ENCODE measurements at places on chromosomes 4 and X. TPM values are rescaled to one million over a fixed set of nuclear protein-coding genes. Genes with fewer than 3 reads are reported as not detected.

GRCh38 chr4:145740806-145741205 is 60.9 kb downstream of the C4orf51 start:
- DNase-seq, result no peak

GRCh38 chr4:158850800-158851644 is 82.2 kb downstream of the FNIP2 start:
- peak; percentile 69 for DNase-seq

DNA sequence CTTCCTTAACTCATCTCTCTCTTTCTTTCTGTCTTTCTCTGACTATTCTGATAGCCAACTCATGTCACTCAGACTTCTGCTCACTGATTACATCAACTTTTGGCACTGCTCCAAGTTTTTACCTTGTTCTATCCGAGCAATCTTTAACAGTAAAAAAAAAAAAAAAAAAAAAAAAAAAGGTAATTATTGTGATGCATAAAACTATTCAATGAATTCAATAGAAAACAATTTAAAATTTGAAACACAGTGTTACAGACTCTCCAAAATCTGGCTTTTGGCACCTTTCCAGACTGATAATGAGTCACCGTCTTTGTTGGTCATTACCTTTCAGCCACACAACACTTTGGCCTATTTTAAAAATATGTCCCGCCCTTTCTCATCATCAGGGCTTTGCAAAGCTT is 229.5 kb downstream of the GALNTL6 start:
- DNase-seq, result no peak

- peak; percentile 59 for DNase-seq
These were observed 19.5 kb downstream of the SAT1 start for GRCh38 chrX:23802431-23802830.

DNA sequence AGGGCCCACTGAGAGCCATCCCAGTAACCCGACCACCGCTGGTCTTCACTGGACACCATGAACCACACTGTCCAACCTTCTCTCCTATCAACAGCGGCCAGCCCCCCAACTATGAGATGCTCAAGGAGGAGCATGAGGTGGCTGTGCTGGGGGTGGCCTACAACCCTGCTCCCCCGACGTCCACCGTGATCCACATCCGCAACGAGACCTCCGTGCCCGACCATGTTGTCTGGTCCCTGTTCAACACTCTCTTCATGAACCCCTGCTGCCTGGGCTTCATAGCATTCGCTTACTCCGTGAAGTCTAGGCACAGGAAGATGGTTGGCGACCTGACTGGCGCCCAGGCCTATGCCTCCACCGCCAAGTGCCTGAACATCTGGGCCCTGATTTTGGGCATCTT is 423.8 kb upstream of the EPHA5 start:
- no peak for DNase-seq

DNA sequence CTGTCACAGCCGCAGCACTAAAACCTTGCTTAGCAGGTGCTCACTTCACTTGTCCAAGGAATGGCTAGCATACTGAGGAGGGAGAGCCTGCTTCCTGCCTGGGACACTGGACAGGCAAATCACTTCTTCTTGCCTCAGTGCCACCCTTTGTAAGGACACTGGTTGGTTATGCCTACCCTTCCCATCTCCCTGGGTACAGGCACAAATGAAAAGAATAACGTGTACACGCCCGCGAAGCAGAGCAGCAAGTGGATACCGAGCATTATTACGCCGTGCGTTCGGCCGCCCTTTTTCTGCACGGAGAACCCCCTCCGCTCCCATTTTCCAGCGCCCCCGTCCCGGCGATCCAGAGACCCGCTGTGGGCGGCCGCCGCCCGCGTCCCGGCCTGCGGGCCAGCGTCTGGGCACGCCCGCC is 338 bp upstream of the KLHL2 start:
- DNase-seq, result peak; percentile 56

DNA sequence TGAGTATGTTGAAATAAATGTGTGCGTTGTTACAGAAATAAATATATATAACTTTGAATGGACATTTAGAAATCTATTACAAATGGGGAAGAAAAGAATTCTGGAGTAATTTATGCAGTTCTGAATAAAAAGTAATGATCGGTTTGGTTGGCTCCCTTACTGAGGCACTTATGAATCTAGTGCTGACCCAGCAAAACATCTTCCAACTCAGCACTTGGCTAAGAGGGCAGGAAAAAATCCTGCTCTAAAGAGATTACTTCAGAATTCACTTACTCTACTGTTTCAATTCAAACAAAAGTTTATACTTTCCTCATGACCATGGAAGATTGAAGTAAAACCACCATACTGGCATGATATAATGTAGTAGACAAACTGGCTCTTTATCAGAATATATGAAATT is 123.9 kb upstream of the RXFP1 start:
- DNase-seq, result no peak

GRCh38 chr4:2336659-2337058 is 74.8 kb upstream of the MXD4 start:
- no peak for DNase-seq

GRCh38 chrX:6701085-6701484 is 166.2 kb upstream of the VCX3A start:
- no peak for DNase-seq

- DNase-seq, result no peak
These were observed 440.7 kb downstream of the IL15 start for GRCh38 chr4:142077048-142077447.

DNA sequence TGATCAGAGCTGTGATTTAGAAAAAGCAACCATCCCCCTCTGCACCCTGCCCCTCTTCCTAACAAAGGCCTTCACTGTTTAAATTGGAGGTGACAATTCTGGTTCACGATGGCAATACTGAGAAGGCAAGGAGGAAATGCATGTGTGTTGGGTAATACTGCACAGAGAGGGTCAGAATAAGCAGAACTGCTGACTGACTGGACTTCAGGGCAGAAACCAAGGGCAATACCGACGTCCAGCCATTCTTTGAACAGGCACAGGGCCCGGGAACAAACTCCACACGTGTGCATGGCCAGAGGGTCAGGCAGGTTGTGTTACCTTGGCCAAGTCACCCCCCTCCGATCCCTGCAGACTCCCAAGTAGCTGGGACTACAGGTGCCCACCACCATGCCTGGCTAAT is 6.0 kb downstream of the ACSL1 start:
- no peak for DNase-seq

- DNase-seq, result no peak
These were observed 95.8 kb upstream of the IL13RA1 start for GRCh38 chrX:118631586-118631985.

GRCh38 chr4:156545003-156545785 is 426.4 kb downstream of the PDGFC start:
- DNase-seq, result no peak

DNA sequence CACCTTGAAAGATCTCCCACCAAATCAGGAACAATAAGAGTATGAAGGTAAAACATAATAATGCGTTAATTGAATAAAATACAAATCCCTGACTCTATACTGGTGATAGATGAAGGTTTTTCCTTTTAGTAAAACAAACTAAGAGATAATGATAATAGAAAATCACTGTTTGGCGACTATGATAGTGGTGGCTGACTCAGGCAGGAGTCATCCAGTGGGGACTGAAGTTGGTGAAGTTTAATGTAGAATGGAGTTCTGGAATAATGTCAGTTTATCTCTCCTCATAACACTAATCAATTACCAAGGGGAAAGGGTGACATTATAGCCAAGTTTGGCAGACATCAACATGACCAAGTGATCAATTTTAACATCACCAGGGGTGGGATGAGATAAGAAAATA is 21.3 kb downstream of the ABCG2 start:
- no peak for DNase-seq

DNA sequence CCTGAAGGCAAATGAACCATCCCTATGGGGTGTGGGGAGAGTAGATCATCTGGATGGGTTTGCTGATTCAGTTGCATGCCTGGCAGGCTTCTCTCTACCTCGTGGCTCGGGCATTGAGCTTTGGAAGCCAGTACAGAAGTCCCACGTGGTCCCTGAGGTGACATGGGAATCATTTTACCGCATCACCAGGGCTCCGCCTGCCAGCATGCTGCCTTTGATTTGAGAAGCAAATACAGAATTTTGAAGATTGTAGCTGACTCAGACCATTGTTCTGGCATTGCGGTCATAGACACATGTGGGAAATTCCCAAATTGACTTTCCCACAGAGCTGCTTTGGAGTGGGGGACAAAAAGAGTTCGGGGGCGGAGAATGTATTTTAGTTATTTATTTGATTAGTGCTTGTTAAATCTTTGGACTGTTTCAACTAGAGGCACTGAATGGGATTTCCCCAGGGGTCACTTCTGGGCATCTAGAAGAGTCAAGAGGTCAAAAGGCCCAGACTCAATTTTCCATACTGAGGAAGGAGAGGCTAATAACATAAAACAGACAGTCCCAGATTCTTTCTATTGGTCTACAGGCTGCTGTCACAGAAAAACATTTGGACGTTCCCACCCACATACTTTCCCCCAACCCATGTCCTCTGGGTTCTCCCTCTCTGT is 79.3 kb downstream of the NHSL2 start:
- DNase-seq, result peak; percentile 3

DNA sequence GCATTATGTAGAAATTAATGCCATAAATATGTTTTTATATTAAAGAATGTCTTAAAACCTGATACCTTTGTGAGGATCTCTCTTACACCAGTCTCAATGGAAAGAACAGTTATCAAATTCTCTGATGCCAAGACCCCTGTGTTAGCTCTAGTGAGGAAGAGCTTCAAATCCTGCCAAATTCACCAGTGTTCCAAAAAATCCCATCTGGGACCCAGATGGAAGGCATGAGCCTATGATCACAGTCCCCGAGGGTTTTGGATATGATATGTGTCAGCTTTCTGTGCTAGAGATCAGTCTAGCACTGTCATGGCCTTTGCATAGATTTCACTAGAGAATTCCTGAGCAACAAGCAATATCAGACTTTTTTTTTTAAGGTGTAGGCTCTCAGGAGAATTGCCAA is 412.1 kb downstream of the UBE2NL start:
- DNase-seq, result no peak

DNA sequence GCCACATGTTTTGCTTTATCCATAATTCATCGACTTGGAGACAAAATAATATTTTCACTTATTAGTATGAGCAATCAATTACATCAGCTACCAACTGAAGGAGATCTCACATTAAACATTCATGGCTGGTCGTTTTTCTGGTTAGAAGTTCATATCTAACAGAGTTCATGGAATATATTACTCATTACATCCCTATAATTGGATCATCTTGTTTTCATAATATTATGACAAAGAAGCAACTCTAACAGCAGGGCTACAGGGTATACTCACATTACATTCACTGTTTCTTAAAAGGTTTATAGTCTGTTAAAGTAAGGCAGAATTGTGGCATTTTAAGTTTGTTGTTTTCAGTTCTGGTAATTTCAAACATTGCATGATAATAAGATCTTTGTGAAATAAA is 33.0 kb downstream of the GSTCD start:
- DNase-seq, result no peak

The DRD5 gene
- not detected for total RNA-seq

The NEIL3 gene
- total RNA-seq, result 2.4 TPM

The GPC3 gene
- not detected for total RNA-seq

The MAOA gene
- 161 TPM for total RNA-seq

The UGT2B15 gene
- not detected for total RNA-seq

The ABCB7 gene
- total RNA-seq, result 33.3 TPM

The POU4F2 gene
- not detected for total RNA-seq

Data from dermis blood vessel endothelial cell (primary cell).